ENCODE measurements at places on chromosomes 12 and 14. TPM values are rescaled to one million over a fixed set of nuclear protein-coding genes. Genes with fewer than 3 reads are reported as not detected.

Gene SERPINA9
- total RNA-seq = not detected

Gene NPAS3
- 0.10 TPM for total RNA-seq

DNA sequence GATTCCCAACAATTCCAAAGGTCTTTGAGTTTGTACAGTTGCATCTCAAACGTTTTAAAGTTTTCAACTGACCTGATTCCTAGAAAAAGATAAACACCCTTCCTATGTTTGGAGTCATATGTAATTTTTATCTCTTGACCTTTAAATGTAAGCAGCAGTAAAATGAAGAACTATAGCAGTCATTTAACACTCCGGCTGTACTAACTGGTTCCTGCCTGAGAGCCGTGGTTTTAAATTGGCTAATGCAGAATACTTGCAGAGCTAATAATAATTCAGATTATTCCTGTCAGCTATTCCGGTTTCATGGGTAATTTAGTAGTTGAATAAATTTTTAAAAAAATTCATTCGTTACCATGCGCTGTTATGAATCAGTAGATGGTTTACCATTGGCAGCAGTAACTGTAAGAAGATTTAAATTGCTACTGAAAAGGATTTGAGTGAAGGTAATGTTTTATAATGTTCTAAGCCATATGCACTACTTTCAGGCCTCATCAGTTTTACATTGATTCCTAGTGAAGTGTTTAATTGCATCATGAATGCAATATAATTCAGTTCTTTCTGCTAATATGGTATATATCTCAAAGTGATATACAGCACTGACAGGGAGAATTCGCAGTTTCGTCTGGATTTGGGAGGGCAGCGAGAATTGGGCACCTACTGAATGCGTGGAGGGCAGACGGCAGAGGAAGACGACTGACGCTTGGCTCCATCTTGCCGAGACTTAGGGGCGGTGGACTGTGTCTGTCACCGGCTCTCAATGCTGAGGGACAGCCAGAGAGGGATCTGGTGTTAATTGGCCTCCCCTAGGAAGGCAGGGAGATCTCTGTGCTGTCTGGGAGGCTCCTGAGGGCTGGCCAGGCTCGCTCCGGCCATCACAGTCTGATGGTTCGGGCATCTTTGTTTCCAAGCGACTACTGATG is 217.7 kb downstream of the PHETA1 start:
- no peak for DNase-seq

DNA sequence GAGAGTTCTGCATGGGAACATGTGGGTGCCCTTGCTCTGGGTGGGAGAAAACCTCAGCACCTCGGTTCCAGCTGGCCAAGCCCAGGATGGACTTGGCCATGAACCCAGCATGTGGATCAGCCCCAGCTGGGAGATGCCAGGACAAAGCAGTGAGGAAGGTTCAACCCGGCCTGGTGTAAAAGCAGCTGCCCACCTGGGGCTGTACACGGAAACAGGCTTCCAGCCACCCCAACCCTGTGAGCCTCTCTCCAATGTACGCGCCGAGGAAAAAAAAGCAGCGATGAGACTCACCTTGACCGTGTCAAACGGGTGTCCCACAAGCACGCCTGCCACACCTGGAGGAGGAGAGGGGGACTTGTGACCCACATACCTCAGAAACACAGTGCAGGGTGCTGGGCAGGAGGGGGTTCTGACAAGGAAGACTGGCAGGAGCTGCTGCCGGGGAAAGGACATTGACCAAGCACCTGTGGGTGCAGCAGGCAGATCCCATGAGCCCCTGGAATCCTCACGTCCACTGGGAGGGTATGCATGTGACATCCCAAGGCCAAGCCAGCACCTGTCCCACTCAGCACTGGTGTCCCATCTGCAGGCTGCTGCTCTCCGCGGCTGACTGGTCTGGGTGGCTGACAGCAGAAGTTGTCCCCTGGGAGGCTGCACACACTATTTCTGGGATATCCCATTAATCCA is 7.5 kb downstream of the SLC25A29 start:
- DNase-seq = peak; percentile 33

- DNase-seq = peak; percentile 33
These were observed 11.0 kb downstream of the KLHDC1 start for GRCh38 chr14:49703965-49704364.

DNA sequence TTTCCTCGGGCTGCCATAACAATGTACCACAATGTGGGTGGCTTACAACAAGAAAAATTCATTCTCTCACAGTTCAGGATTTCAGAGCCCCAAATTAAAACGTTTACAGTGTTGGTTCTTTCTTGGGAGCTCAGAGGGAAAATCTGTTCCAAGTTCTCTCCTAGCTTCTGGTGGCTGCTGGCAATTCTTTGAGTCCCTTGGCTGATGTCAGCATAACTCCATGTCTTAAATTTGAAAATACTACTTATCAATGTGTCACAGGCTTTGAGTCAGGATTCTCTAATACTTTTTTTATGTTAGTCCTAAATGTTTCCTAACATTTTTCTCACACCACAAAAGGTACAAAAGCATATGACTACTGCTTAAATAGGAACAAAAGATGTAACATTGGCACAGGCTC is 198.4 kb upstream of the ATXN7L3B start:
- DNase-seq = no peak

DNA sequence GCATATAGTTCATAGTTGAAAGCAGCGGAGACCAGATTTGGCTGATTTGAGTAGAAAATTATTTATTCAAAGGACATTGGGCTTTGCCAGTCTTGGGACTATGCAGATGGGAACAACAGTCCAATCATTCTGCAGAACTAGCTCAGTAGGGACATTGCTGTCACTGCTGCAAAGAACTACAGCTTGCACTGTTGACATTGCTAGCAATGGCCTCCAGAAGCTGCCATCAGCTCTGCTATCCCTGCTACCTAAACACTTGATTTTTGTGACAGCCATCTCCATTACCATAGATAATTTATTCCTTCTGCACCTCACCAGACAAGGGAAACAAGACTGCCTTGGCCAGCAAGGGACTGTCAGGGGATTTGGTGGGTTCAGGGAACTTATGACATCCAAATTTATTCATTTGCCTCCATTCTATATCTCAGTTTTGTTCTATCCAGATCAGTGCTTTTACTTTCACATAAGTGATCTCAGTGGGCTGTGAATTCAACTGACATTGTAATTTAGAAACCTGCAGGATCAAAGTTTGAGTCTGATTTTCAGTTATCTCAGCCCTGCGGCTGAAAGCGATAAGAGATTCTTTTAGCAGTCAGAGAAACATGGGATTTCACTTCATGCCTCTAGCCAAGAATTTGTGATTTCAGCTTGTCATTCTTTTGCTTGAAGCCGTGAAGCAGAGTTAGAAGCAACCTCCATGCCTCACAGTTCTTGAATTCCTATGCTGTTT is 136.7 kb upstream of the FBXO33 start:
- DNase-seq = no peak

Measured in myocyte (in vitro differentiated cells).